ENCODE measurements at places on chromosomes 1 and 21. TPM values are rescaled to one million over a fixed set of nuclear protein-coding genes. Genes with fewer than 3 reads are reported as not detected.

AKT3 gene
- total RNA-seq: 36.6 TPM

BTBD8 gene
- 14.0 TPM for total RNA-seq

FLG2 gene
- total RNA-seq: not detected

SPRR1A gene
- total RNA-seq: not detected

ARHGAP30 gene
- not detected for total RNA-seq

SLAMF9 gene
- total RNA-seq: not detected

RHOU gene
- 4.2 TPM for total RNA-seq

GJB3 gene
- not detected for total RNA-seq

VSIG8 gene
- not detected for total RNA-seq

LRRC38 gene
- not detected for total RNA-seq

Data from fibroblast of the aortic adventitia (primary cell).